ENCODE measurements at places on chromosomes 5 and 9.
A peak's percentile ranks its signal among the peaks of the same experiment; 100 is the strongest.

- DNase-seq = peak; percentile 2
Observed at GRCh38 chr9:79357616-79358015, 214.1 kb upstream of the TLE4 start.

GRCh38 chr9:21856301-21857094, 54.1 kb downstream of the MTAP start:
- DNase-seq = no peak

GRCh38 chr9:119255116-119255515, 114.1 kb downstream of the BRINP1 start:
- DNase-seq = no peak

DNA sequence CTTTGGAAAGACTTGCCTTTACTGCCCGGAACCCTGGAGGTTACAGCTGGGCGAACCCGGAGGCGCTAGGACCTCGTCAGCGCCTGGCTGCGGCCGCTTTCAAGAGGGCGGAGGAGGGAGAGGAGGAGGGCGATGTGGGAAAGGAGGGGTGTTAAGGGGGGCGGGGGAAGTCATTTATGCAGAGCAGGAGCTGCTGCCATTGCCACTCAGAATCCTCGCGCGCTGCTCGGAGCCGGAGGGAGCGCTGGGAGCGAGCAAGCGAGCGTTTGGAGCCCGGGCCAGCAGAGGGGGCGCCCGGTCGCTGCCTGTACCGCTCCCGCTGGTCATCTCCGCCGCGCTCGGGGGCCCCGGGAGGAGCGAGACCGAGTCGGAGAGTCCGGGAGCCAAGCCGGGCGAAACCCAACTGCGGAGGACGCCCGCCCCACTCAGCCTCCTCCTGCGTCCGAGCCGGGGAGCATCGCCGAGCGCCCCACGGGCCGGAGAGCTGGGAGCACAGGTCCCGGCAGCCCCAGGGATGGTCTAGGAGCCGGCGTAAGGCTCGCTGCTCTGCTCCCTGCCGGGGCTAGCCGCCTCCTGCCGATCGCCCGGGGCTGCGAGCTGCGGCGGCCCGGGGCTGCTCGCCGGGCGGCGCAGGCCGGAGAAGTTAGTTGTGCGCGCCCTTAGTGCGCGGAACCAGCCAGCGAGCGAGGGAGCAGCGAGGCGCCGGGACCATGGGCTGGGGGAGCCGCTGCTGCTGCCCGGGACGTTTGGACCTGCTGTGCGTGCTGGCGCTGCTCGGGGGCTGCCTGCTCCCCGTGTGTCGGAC, at the start of gene PCSK5:
Gene PCSK5, plus strand, starts transcription at position 202 of the 805 bp plus-strand sequence. Its CDS starts 509 bp downstream, at position 711.
- peak; percentile 96 for DNase-seq

GRCh38 chr9:127293328-127293727, 28.8 kb downstream of the GARNL3 start:
- DNase-seq = no peak

GRCh38 chr5:110736753-110737152, 2.1 kb upstream of the SLC25A46 start:
- no peak for DNase-seq

Data from midbrain (tissue), 1 donor.